ENCODE measurements at places on chromosomes 3 and 15.

- DNase-seq: no peak
These were observed 54.4 kb downstream of the ADCY5 start for GRCh38 chr3:123394391-123395020.

DNA sequence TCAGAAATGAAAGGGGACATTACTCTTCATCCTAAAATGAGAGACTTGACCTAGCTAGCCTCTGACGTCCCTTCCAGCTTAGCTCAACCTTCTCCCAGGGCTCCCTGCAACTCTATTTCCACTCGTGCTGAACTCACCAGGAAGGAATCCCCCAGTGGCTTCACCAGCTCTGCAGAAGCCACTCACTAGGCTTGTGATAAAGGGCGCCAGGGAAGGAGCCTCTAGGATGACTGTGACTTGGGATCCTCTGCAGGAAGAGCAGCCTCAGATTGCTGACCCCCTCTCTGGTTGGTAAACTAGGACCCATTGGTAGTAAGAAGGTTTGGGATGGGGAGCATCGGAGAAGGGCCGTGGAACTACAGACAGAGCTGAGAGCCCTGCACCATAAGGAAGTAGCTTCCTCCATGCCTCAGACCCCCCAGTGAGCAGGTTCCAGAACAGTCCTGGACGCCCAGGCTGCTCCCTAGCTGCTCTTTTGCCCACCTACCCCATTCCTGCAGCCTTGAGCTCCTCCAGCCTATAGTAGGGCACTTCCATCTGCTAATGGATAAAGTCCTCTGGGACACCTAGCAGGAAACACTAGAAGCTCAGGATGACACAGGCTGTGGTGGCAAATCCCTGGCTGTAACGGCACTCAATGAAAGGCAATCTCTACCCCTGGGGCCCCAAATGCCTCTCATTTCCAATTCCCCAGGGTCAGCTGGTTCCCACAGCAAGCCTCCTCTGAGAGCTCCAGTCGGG, 26.0 kb downstream of the PLA2G4F start:
- DNase-seq: no peak

GRCh38 chr15:33518421-33518820, 207.7 kb downstream of the RYR3 start:
- DNase-seq: no peak

DNA sequence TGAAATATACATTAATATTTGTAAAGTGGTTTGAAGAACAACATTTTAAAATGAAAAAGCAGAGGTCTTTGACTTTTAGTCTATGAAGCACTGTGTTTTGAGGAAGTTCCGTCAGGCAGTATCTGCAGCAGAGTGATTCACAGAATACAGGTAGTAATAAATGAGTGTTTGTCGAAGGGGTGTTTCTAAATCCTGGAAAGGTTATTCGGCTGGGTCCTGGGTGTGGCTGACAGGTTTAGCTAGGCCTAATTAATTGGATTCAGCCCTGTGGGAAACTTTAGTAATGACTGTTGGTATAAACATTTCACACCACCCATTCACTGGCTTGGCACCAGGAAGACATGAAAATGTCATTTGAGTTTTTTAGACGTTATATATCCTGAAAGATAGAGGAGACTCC, 51.3 kb downstream of the TIPARP start:
- DNase-seq: no peak

All from amniotic epithelial cell (primary cell).